Erythroblast (primary cell): ENCODE measurements at places on chromosomes 3 and 15.

DNA sequence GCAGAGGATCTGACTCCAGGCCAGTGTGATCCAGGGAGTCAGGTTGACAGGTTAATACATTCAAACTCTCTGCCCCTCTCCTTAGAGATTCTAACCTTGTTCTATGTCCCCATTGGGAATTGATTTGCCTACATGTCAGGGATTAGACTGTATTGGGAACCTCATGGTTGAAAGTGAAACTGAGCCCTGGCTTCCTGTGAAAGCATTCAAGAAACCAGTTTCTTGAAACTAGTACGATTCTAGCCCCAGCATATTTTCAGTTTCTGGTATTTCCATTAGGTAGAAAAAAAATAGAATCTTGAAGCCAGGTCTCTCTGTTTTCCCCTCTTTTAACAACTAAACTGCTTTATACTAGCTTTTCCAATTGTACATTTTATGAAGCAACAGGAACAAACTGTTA, 140.4 kb upstream of the ABI3BP start:
- no peak for DNase-seq

GRCh38 chr3:138254216-138254615, 67.1 kb downstream of the ARMC8 start:
- no peak for DNase-seq

DNA sequence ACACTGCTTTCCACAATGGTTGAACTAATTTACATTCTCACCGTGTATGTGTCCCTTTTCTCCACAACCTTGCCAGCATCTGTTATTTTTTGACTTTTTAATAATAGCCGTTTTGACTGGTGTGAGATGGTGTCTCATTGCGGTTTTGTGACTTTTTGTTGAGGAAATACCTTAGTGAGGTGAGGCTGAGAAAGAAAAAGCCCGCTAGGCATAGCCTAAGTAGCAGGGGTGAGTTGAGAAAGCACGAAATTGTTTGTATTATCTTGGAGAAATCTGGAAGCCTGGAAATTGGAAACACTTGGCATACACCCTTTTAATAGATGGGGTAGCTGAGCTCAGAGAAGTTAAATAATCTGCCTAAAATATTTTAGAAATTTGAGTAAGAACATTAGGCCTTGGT, 61.5 kb upstream of the CFAP161 start:
- no peak for DNase-seq

- DNase-seq = no peak
These were observed 20.5 kb downstream of the ATRIP start for GRCh38 chr3:48467110-48467454.

- DNase-seq = no peak
These were observed 24.0 kb upstream of the SLC24A5 start for GRCh38 chr15:48096813-48097212.

DNA sequence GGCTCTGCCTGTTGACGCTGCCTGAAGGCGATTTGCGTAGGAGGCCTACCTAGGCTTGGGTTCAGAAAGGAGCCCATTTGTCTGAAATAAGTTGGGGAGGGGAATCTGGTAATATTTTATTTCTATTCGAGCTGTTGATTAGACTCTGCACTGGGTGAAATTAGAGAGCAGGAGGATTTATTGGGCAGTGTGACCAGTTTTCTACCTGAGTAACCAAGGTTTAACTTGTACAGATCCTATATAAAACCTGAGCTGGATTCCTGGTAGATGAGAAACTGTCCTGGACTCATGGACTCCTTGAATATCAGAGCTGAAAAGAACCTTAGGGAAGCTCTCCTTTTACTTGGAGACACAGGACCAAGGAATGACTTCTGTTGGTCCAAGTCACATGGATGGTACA, 19.6 kb upstream of the GPR156 start:
- no peak for DNase-seq
